ENCODE measurements at places on chromosomes 4 and X.

DNA sequence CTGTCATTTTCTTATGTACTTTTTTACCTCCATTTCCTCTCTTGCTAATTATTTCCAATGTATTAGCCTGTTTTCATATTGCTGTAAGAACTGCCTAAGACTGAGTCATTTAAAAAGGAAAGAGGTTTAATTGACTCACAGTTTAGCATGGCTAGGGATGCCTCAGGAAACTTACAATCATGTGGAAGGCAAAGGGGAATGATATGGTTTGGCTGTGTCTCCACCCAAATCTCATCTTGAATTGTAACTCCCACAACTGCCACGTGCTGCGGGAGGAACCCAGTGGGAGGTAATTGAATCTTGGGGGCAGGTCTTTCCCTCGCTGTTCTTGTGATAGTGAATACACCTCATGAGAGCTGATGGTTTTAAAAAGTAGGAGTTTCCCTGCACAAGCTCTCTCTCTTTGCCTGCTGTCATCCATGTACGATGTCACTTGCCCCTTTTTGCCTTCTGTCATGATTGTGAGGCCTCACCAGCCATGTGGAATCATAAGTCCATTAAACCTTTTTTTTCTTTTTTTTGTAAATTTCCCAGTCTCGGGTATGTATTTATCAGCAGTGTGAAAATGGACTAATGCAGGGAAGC lies 870.0 kb upstream of the INTU start:
- DNase-seq = no peak

GRCh38 chr4:163764569-163764968 lies 270.1 kb downstream of the TMA16 start:
- DNase-seq = no peak

DNA sequence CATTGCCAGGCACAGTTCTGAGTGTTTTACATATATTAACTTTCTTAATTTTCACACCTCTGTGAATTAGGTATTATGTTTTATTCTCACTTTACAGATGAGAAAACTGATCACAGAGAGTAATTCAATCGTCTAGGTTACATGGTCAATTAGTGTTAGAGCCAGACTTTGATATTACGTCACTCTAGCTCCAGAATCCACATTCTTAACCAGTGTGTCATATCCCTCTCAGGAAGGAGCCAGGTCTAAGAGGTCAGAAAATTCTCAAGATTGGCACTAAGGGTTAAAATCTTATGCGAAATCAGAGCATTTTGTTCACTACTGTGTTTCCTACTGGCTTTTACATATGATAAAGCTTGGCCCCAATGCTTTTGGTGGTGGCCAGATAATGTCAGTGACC lies 7.4 kb downstream of the DMP1 start:
- DNase-seq = no peak

DNA sequence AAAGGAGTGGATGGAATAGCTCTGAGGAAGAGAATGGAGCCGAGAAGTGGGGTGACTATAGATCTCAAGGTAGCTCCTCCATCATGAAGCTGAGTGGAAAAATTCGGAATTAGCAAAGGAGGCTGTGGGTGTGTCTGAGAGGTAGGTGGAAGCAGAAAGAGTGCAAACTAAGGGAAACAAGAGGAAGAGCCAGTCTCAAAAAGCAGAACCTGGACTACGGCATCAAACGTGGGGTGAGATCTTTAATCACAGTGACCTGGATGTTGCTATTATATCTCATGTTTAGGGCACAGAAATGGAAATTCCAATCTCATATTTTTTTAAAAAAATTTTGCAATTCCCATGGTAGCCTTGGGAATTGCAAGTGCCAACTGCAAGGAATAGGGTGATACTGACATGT lies 162.5 kb upstream of the RASGEF1B start:
- DNase-seq = no peak

DNA sequence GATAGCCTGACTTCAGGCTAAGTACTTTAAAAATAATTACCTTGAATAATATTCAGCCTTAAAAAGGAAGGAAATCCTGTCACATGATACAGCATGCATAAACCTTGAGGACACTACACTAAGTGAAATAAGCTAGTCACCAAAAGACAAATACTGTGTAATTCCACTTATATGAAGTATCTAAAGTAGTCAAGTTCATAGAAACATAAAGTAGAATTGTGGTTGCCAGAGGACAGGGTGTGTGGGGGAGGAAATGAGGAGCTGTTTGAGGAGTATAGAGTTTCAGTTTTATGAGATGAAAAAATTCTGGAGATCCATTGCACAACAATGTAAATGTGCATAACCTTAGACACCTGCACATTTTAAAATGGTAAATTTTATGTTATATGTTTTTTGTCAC lies 5.6 kb upstream of the STPG2 start:
- no peak for DNase-seq

GRCh38 chr4:6674500-6675149 lies 19.1 kb upstream of the S100P start:
- DNase-seq = no peak

- DNase-seq = no peak
These were observed 63.3 kb downstream of the KLHL4 start for GRCh38 chrX:87580862-87581261.

DNA sequence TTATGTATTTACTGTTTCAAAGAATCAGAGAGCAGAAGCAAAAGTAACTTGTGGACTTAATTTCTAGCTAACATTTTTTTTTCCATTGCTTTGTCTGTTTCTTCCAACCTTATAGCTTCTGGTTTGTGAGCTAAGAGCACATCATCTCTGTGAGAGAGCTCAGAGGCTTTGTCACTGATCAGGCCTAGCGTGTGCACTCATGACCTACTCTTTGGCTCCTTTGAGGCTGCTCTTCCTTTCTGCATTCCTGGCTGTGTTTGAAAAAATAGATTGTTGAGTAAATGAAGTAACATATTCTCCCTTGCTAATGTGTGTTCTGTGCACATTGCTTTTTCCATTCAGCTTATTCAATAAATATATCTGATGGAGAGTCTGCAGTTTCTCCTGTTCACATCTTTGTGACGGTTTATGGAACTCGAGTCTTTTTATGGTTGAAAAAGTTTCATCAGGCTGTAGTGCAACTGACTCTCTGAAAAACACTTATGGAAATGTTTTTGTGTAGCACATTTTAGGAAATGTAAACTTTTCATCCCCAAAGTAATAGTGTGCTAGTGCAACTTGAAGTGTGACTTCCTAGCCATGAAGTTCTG lies 133.0 kb downstream of the RAPGEF2 start:
- no peak for DNase-seq

DNA sequence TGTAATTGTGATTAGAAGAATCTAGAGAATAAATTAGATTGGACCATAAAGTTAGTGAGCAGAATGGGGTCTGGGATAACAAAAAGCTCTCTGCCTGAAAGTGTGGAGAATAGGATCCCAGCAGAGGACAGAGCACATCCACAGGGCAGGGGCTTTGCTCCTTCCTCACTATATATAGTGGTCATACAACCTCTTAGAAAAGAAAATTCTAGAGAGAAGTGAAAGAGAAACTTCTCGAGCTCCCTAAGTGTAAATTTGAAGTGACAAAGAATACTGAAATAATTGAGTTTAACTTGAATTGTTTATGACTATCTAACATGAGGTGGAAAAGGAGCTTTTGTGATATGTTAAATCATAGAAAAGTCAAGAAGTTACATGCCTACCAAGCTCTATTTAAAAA lies 14.9 kb downstream of the ADAM29 start:
- no peak for DNase-seq

GRCh38 chr4:54543088-54543795 lies 114.5 kb upstream of the KIT start:
- DNase-seq = no peak

DNA sequence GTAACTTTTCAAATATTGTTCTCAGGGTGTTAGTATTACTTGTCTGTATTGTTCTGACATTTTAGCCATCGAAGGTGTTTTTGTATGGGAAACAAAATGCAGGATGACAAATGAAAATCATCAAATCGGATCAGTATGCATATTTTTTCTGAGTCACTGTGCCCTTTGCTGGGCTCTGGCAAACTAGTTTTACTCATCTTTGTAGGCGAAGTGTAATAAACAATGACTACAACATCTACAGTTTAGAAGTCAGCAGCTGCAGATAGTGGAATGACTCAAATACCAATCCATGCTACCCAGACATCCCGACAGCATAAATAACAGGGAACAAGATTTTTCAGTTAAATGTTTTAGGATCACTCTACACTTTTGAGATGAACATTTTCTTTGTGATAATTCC lies 557.3 kb upstream of the TENM3 start:
- no peak for DNase-seq

DNA sequence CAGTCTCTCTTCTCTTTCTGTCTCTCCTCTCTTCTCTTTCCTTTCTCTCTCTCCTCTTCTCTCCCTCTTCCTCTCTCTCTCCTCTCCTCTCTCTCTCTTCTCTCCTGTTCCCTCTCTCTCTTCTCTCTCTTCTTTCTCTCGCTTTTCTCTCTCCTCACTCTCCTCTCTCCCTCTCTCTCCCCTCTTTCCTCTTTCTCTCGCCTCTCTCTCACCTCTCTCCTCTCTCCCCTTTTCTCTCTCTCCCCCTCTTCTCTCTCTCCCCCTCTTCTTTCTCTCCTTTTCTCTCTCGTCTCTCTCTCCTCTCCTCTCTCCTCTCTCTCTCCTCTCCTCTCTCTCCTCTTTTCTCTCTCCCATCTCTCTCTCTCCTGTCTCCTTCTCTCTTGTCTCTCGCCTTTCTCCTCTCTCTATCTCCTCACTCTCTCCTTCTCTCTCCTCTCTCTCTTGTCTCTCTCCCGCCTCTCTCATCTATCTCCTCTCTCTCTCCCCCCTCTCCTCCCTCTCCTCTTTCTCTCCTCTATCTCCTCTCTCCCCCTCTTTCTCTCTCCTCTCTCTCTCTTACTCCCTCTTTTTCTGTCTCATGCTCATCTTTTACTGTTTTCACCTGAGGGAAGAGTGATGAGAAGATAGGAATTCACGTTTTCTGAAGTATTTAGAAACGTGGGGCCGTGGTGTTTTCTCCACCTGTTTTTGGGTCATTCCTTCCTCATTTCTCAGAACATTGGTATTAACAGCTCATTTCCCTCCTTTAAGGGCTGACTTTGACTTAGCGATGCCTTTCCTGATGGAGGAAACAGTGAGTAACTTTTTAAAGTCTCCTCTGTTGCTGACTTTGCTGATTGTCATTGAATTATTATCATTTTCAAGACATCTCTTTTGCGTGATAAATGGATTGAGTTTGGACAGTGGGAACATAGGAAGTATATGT lies 80.6 kb upstream of the CD99 start:
- DNase-seq = no peak

GRCh38 chrX:31808357-31808756 lies 736.5 kb upstream of the FTHL17 start:
- no peak for DNase-seq

DNA sequence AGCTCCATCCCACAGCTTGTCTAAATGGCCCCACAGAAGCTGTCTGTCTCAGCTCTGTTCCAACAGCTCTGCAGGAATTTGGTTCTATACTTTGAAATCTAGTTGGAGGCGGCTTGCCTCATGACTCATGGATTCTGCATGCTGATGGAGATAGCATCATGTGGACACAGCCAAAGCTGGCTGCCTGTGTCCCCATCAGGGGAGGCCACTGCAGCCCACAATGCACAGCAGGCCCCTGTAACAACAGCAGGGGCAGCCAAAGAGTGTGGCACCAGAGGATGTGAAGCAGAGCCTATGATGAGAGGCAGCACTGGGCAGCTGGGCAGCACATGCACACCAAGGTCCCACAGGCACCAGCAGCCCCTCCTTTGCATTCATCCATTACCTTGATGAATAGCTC lies 67.2 kb downstream of the DCAF12L1 start:
- no peak for DNase-seq

DNA sequence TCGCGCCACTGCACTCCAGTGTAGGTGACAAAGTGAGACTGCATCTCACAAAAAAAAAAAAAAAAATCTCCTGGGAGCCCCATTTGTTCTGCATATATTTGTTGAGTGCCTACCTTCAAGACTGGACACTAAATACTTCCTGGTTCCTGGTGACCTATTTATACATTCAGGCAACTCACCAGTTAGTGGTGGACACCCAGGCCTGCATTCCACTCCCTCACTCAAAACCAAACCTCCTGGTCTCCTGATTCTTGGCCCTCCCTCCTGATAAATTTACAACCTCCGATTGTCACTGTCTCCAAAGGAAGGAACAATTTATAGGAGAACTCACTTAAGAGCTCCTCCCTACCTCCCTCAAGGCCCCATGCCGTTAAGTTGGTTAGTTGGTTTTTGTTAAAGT lies 3.1 kb downstream of the SYAP1 start:
- DNase-seq = no peak

- DNase-seq = no peak
These were observed 548.9 kb downstream of the PPP4R3C start for GRCh38 chrX:26914232-26914631.

GRCh38 chr4:114599231-114599902 lies 760 bp downstream of the UGT8 start:
- no peak for DNase-seq

- DNase-seq = no peak
These were observed 262.4 kb downstream of the MID1IP1 start for GRCh38 chrX:39063702-39064101.

DNA sequence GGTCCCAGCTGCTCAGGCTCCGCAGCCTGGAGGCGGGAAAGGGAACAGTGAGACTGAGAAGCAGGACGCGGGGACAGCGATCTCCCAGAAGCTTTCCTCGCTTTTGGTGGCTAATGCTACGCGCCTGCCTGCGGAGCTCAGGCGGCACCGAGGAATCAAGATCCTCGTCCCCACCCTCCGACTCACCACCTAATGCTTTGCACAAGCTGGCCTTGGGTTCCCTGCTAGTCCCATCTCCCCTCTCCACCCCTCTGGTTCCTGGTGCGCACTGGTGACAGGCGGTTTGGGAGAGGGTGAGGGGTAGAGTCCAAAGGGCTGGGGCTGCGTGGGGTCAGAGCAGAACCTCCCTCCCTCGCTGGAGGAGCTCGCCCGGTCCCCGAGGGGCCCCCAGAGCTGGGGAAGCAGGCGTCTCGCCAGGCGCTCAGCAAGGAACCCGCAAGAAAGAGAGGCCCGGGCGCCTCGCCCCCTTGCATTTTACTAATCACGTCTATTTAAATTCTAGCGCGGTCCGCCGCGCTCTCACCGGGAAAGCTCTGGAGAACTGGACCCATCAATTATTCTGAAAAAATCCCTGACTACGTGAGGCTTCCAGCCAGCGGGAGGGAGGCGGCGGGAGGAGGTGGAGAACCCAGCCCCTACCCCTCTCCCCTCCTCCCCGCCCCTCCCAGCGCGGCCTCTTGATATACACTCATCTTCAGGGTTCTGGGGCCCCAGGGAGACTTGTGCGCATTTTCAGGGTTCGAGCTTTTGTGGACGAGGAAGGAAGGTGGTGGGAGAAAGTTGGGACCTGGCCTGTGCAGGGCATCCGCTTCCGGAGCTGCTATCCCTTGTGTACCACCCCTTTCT lies 9.1 kb downstream of the POU4F2 start:
- no peak for DNase-seq
